Stimulated activated CD8-positive, alpha-beta memory T cell treated with anti-CD3 and anti-CD28 coated beads, Interleukin-4, amount 100 ng/mL, for 1 hour (primary cell): ENCODE measurements at places on chromosomes 1 and 21.

- DNase-seq = no peak
Observed at GRCh38 chr1:111739194-111739924, at the start of gene INKA2. Gene INKA2 (minus strand): TSS chr1:111739395. CDS start chr1:111739242, 153 bp downstream.

DNA sequence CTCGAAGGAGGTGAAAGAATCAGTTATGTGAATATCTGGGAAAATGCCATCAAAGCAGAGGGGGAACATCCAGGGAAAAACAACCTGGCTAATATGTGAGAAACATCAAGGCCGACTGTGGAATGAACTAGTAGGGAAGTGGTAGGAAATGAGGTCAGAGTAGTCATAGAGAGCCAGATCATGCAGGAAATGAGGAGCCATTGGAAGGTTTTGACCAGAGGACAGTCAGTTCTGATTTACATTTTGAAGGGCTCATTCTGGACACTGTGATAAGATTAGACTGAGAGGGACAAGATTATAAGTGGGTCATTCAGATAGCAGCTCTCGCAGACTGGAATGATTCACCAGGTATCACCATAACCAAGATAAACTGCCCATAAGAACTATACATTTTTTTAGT, 63.7 kb downstream of the SYT14 start:
- DNase-seq = no peak

- DNase-seq = no peak
Observed at GRCh38 chr1:117685936-117686806, 80.3 kb downstream of the TENT5C start.

GRCh38 chr1:165856606-165857005, 29.2 kb downstream of the UCK2 start:
- DNase-seq = no peak

DNA sequence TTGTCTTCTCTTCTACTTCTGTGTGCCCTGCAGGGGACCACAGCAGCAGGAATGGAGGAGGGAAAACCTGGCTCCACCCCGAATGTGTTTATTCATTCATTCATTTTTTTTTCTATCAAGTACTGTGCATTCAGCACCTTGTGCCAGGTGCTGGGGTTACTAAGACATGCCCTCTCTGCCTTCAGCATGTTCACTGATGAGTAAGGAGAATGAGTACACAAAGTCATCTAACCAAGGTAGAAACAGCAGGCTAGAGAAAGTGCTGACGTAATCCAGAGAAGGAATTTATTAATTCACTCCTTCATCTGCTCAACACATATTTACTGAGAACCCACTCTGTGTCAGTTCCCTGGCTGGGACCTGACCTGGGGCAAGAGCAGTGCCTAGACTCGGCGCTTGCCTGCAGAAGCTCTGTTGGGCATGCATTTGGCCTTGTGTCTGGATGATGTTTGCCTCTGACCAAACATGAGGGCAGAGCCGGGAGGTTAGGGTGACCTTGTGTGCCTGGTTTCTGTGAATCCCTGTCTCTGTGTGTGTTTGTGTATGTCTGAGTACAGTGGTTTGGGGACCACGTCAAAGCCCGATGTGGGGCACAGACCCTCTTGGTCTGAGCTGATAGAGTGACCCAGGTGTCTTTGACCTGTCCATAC, 3.3 kb upstream of the MYOG start:
- DNase-seq = no peak

DNA sequence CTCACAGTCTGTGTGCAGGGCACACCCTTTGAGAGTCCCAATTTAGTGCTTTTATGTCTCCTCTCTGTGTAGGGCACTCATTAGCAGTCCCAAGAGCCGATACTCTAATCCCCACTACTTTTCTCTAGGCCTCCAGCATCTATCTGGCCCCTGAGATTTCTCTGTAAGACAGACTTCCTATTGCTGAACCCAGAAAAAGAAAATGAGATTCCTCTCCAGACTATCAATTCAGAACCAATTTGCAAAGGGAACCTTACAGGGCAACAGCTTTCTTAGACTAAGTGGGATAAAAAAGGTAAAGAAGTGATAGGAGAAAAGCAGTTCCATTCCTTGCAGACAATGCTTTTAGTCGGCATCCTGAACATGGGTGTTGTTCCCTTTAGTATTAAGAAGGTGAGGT, 172.2 kb downstream of the EDEM3 start:
- DNase-seq = no peak

- no peak for DNase-seq
Observed at GRCh38 chr1:2350501-2350900, 40.9 kb downstream of the MORN1 start.

DNA sequence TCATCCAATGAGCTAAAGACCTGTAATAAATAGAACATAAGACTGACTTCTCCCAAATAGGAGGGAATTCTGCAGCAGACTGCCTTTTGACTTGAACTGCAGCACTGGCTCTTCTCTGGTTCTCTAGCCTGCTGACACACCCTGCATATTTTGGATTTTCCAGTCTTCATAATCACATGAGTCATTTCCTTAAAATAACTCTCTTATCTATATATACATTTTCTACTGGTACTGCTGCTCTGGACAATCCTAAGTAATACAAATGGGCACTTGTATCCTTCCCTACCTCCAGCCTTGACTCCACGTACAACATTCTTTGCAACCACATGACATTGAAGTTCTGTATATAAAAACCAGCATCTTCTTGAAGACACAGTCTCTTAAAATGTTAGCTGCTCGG, 429.4 kb upstream of the TMPRSS15 start:
- DNase-seq = no peak

DNA sequence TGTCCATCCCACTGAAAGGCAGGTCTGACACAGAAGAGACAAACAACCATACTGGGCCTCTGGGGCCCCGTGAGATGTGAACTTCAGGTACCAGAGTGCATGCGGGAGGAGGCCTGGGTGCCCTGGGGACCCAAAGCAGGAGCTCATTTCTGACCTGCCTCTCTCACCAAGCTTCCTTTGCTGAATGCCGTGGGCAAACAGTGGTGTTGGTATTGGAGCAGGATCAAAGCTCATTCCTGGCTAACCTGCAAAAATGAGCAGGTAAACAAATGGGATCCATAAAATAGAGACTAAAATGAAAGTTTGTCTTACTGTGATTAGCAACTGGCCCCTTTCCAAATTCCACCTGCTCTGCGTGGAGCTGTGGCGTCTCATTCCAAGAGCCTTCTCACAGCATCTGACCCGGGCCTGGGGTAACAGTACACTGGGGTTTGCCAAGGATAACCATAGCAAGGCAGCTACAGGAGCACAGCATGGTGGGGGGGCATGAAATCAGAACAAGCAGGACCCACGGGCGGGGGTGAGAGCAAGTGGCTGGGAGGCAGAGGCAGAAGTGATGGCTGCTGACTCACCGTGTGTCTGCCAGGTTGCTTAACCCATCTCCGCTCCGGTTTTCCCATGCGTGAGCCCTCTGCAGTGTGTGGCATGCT, 103.6 kb downstream of the KIF26B start:
- no peak for DNase-seq

- no peak for DNase-seq
Observed at GRCh38 chr1:17933971-17934370, 173.6 kb upstream of the IGSF21 start.

GRCh38 chr1:183806675-183807074, 1.8 kb downstream of the RGL1 start:
- no peak for DNase-seq

GRCh38 chr1:26289158-26290059, 9.5 kb downstream of the SH3BGRL3 start:
- no peak for DNase-seq

DNA sequence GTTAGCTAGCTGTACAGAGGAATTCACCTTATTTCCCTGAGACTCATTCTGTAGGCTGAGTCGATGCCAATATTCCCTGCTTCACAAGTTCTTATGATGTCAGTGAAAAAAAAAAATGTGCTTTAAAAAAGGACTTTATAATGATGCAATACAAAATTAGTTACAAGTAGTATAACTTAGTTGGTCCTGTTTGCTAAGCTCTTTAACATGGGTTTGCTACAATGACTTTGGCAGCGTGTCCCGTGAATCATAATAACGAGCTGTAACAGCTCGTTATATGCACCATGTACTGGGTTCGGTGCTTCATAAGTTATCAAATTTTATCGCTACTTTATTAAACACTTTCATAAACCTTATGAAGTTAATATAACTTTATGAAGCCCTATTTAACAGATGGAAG, 349.7 kb downstream of the LMX1A start:
- no peak for DNase-seq

- no peak for DNase-seq
Observed at GRCh38 chr21:43269440-43269839, 100.6 kb downstream of the CRYAA start.

DNA sequence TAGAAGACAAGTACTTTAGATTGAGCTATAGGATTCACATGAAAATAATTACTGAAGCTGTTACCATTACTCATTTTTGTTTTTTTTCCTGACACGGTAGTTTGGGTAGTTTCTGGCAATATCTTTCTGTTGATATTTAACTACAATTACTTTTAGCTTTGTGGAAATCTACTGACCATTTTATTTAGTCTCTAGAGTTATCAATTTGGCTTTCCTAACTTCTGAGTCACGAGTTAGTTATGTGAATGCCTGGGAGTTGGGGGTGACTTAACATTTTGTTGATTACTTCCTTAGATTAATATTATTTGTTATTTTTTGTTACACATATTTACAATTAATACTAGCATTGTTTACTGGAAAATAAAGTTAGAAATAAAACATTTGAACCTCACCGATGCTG, 160.6 kb downstream of the HMCN1 start:
- no peak for DNase-seq

DNA sequence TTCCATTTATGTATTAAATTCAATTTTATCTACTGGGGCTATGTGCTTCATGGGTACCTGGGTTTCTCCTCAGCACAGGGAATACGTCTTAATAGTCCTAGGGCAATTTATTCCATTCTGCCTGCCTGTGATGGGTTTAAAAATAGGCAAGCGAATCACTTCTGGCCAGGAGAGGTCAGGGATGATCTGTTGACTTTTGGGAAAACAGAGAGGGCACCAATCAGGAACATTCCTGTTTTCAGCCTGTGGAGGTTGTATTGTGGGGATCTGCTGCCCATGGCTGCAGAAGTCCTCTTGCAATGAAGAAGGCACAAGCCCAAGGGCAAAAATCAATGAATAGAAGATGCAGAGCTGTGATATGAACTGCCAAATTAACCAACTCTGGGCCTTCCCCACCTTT, 303.1 kb downstream of the CTH start:
- DNase-seq = no peak

DNA sequence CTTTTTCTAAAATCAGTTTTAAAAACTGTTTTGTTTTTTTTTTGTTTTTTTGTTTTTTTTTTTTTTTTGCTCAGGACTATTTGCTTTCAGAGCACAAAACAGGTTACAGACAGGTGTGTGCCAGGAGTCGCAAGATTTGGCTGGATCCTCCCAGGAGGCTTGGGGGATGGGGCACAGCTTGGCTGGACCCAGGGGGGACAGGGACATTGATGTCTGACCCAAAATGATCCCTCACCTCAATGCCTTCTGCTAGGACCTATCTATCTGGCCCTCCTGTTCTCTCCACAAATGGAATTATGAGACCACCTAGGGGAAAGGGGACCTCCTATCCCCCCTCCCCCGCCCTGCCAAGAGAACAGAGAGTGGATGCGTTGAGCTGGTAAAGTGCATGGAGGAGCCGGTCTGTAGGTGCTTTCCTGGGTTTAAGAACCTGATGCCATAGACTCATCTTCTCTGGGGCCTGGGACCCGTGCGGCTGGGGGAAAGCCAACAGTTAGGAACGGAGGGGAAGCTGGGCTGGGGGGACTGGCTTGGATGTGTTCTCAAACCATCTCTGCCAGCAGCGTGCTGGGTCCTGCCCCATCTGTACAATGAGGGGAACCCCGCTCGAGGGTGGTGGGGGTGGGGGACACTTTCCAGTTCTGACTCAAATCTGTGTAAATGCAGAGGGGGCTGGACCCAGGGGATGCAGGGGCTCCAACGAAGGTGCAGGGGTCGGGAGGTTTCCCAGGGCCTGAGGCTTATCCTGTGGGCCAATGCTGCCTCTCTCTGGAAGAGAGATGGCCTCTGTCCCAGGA, 28.9 kb downstream of the RUNX3 start:
- no peak for DNase-seq

- no peak for DNase-seq
Observed at GRCh38 chr1:47585141-47585902, 147.5 kb downstream of the FOXD2 start.

- no peak for DNase-seq
Observed at GRCh38 chr1:234324821-234325220, 48.4 kb upstream of the COA6 start.

DNA sequence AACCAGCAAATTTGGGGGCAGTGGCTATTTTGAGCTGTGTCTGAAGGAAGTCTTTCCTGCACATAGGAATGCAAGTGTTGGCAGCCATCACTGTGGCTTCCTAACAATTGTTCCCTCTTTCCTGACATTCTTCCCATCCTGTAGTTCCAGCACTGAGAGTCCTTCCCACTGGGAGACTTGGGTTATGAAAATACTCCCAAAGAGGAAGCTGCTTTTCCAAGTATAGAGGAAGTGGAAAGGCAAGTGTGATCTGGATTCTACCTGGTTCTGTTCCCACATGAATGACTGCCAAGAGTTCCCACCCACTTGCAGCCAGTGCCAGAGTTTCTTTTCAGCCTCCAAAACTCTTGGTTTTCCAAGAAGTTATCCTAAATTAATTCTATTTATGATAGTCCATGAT, 98.5 kb upstream of the CD53 start:
- no peak for DNase-seq

DNA sequence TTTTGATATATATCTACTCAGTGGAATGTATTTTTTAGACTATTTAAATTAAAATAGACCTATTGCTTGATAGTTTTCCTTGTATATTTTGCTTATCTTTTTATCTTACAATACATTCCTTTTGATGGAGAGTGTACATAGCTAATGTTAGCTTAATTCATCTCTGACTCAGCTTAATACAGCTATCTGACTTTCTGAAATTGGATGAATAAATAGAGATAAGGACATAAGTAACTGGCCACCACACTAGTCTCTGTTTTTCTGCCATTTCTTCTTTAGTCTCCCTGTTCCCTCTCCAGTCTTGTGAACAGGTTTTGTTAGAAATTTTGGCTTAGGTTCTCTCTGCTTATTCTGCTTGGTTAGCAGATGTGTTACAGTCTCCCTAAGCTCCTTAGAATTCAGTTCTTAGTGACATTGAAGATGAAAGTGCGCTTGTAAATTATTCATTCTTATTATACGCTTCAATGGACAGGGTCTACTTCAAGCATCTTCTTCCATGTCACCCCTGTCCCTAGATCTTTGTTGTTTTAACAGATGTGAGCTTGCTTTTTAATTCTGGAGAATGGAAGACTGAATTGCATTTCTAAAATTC, 59.6 kb downstream of the XPR1 start:
- DNase-seq = no peak

DNA sequence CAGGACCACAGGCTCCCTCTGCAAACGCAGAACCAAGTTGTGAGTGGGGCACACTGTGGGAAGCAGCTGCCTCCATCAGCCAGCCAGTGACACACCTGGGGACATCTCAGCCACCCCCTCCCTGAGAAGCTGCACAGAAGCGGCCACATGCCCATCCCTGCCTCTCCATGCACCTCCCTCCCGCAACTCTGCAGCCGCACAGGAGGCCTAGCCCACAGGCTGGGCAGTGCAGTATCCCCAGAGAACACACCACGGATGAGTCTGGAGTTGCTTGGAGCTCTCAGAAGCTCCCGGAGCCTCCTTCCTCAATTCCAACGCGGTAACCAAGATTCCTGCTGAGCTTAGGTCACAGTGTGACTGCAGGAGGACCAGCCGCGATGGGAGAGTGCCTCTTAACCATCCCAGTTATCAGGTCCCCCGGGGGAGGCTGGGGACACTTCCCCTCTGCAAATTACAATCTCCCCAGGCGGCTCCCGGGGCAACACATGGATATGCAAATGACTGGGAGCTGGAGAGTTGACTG, 1.2 kb upstream of the WNT3A start:
- DNase-seq = no peak
